ENCODE measurements at places on chromosomes 7 and 10. TPM values are rescaled to one million over a fixed set of nuclear protein-coding genes. Genes with fewer than 3 reads are reported as not detected.

Gene HMX2
- polyA plus RNA-seq, result not detected

Gene GRID1
- polyA plus RNA-seq, result 1.8 TPM

Gene NOBOX
- not detected for polyA plus RNA-seq

Gene SPDYE2B
- polyA plus RNA-seq, result 0.73 TPM

Gene ABCC2
- 6.0 TPM for polyA plus RNA-seq

Gene STOX1
- 9.7 TPM for polyA plus RNA-seq

Gene RAB19
- polyA plus RNA-seq, result not detected

GRCh38 chr7:23232966-23233365 is 13.6 kb upstream of the GPNMB start:
- no peak for DNase-seq

GRCh38 chr7:132203021-132203420 is 373.2 kb downstream of the PLXNA4 start:
- no peak for DNase-seq

- no peak for DNase-seq
These were observed 1509.7 kb upstream of the LRRTM3 start for GRCh38 chr10:65416094-65416493.

GRCh38 chr7:51141451-51142003 is 175.1 kb downstream of the COBL start:
- DNase-seq, result no peak

GRCh38 chr7:120743128-120743527 is 114.8 kb downstream of the TSPAN12 start:
- DNase-seq, result no peak

GRCh38 chr7:7732621-7733281 is 14.3 kb upstream of the RPA3 start:
- no peak for DNase-seq

GRCh38 chr7:157309988-157310668 is 26.7 kb upstream of the DNAJB6 start:
- DNase-seq, result no peak

DNA sequence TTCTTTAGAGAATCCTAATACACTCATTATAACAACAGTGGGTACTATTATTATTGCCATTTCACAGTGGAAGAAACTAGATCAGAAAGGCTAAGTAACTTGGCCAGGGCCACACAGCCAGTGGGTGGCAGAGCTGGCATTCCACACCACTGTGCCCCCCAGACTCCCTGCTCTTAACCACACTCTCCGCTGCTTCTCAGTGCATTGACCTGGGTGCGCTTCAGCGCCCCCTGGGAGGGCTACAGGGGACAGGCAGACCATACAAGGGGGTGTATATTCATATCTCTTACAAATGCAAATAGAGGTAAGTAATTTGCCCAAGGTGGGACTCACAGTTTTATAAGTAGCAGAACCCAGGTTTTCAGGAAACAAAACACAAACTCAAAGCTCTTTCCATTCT is 77.0 kb upstream of the NMT2 start:
- no peak for DNase-seq

DNA sequence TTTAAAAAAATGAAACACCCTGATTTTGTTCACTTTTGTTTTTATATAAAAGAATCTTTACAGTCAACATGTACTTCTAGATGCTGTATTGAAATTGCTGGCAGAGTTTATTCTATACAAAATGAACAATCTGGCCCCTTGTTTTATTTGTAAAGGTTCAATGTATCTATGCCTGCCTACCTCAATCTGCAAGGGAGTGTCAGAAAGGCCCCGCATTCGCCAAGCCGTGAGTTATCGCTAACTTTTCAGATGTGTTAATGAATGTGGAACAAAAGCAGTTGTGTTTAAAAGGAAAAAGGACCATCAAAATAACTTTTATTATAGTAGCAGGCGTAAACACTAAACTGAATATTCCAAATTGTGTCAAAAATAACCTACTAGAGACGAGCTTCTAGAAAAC is 14.6 kb downstream of the LUC7L2 start:
- DNase-seq, result no peak

DNA sequence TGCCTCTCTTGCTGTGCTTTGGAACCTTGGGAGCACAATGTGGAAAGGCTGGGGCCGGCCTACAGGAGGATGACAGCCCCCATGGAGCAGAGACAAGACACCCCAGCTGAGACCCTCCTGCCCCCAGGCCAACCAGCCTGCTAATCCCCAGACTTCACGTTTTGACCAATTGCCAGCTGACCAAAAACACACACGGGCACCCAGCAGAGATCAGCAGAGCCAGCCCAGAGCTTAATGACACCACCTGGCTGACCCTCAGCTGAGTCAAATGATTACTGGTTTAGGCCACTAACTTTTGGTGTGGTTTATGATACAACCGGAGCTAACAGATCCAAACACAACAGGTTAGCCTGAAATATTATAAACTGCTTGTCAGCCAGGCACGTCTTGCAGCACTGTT is 111.2 kb upstream of the KIF5B start:
- DNase-seq, result no peak

DNA sequence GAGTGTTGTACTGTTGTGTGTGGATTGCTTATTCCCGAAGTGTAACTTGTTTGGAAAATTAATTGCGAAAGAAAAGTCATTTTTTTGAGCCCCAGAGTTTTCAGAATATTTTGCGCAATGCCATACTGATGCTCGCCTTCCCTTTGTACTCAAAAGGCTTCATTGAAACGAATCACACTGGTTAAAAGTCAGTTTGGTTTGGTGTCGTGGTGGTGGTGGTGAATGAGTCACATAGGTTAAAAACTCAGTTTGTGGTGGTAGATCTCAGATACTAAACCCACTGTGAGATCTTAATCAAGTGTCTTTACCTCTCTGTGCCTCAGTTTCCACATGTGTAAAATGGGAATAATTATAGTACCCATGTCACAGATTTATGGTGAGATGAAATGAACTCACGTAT is 61.1 kb upstream of the IL6 start:
- no peak for DNase-seq

DNA sequence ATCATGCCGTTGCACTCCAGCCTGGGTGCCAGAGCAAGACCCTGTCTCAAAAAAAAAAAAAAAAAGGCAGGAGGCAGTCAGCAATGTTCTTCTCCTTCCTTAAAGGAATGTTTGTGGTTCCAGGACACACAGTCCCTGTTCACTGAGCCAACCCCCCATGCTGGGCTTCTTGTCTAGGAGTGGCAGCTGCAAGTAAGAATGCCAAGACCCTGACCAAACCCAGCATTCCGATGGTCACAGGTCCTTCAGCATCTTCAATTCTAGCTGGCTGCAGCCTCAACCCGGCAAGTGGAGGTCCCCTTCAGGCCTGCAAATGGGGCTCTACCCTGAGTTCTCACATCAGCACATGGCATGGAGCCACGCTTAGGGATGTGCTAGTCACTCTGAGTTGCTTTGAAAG is 38.2 kb upstream of the CUX1 start:
- DNase-seq, result no peak

- no peak for DNase-seq
These were observed 53.3 kb downstream of the C7orf25 start for GRCh38 chr7:42858570-42858969.

GRCh38 chr10:113290137-113290536 is 262.7 kb upstream of the HABP2 start:
- DNase-seq, result no peak

All from left renal pelvis (tissue), 4 donors.